Left lobe of liver (tissue), 2 donors: ENCODE measurements at places on chromosomes 5 and 9. TPM values are rescaled to one million over a fixed set of nuclear protein-coding genes. Genes with fewer than 3 reads are reported as not detected.

DNA sequence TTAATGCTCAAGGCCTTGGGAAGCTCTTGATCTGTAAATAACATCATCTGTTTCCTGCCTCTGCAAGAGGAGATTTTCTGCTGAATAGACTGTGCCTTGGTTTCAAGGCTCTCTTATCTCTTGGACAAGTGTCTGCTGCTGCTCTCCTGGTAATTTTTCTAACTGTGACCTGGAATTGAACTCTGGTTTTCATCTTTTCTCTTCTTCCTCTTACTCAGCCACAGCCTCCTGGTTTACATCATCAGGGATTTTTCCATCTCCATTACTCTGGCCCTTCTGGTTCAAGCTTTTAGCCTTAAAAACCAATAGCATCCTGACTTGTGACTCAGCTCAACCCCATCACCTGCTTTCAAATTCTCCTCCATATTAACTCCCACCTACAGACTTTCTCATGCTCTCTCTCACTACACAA, 49.6 kb upstream of the ITGA1 start:
- DNase-seq: no peak

DNA sequence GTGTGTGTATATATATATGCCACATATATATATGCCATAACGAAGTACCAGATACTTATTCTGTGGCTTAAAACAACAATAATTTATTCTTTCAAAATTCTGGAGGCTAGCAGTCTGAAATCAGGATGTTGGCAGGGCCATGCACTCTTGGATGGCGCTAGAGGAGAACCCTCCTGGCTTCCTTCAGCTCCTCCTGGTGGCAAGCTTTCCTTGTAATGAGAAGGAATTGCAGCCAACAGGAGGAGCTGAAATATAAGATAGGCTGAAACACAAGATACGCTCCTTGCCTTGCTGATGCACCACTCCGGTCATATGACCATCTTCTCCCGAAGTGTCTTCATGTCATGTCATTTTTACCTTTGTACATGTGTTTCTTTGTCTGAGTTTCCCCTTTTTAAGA, 368.1 kb upstream of the CTNND2 start:
- DNase-seq: no peak

DNA sequence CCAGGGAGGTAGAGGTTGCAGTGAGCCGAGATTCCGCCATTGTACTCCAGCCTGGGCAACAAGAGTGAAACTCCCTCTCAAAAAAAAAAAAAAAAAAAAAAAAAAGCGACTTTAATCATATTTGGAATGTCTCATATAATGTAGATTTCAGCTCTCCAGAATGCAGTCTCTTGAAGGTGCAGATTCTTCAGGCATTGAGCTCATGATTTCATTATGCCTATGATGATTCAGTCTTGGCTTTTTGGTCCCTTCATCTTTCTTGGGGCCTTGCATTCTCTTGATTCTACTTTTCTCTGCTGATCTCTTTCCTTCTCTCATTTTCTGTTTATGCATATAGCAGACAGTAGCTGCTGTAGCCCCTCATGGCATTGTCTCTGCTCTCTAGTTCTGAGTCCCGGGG, 22.9 kb downstream of the KDM4C start:
- DNase-seq: no peak

- no peak for DNase-seq
Measured at GRCh38 chr5:131610198-131611063, 24.6 kb downstream of the RAPGEF6 start.

MEIKIN gene
- not detected for total RNA-seq

- DNase-seq: no peak
Measured at GRCh38 chr5:109994135-109994534, 304.4 kb downstream of the MAN2A1 start.

DNA sequence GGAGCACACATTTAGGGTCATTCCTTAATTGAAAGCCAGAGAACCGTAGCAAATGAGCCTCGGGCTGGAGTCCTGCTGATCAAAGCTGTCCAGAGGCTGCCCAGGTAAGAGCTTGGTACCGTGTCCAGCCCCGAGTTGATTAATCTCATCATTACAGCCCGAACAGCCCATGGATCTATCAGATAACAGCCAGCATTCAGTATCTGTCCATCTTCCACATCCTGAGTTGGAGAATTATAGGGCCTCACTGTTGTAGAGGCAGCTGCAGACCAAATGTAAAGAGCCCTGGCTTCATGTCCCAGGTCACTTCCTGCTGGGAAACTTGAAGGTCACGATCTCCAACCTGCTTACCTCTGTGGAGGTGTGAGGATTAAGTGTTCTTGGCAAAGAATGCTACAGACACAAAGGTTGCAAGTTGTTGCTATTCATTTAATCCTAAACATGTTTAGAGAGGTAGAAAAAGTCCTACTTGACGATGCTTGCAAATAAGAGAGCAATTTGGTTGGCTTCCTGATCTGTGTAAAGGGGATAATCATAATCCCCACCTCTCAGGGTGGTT, 16.1 kb downstream of the GGTA1 start:
- DNase-seq: no peak

CMYA5 gene
- 1.3 TPM for total RNA-seq

GRCh38 chr5:930866-931265, 38.2 kb downstream of the TRIP13 start:
- DNase-seq: no peak

- no peak for DNase-seq
Measured at GRCh38 chr9:134658378-134658955, 16.9 kb downstream of the COL5A1 start.

DENND1A gene
- total RNA-seq: 15.5 TPM

ANAPC2 gene
- 35.5 TPM for total RNA-seq
